Activated CD4-positive, alpha-beta T cell treated with anti-CD3 and anti-CD28 coated beads, Interleukin-2, amount 10 ng/mL, durations not matched to agents 7 days and 5 days (primary cell): ENCODE measurements at places on chromosomes 12 and 14.

DNA sequence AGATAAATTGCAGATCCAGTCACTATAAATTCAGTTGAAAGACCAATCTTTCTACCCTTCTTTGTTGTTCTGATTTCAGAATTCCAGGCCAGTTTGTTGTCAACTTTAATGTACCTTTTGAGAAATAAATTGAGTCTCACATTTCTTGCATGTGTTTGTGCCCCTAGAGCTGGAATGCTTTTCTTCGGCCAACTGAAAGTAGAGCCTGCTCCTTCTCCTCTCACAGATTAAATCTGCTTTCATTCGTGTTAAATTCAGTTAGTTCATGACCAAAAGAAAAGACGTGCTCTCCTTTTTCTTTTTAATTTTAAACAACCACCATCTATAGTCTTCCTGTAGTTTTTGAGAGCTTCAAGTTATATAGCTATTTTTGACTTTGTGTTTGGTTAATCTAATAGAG, 22.9 kb downstream of the SOCS2 start:
- no peak overlapping the region for H3K27ac ChIP-seq
- peaks cover 58% of the 10 kb centered on the region for H3K27me3 ChIP-seq
- no peak for DNase-seq
- H3K4me3 ChIP-seq: no peak overlapping the region

- H3K4me3 ChIP-seq: no peak overlapping the region
- H3K27me3 ChIP-seq: no peaks in the 10 kb centered on the region
- H3K4me1 ChIP-seq: no peaks in the 10 kb centered on the region
These were observed 142.5 kb downstream of the PIWIL1 start for GRCh38 chr12:130480231-130480630.

- no peaks in the 10 kb centered on the region for H3K4me1 ChIP-seq
- H3K36me3 ChIP-seq: no peaks in the 10 kb centered on the region
- no peak overlapping the region for H3K4me3 ChIP-seq
- H3K27me3 ChIP-seq: no peaks in the 10 kb centered on the region
- H3K27ac ChIP-seq: no peak overlapping the region
- no peak for DNase-seq
These were observed 13.7 kb downstream of the TRMT61A start for GRCh38 chr14:103542605-103543088.

DNA sequence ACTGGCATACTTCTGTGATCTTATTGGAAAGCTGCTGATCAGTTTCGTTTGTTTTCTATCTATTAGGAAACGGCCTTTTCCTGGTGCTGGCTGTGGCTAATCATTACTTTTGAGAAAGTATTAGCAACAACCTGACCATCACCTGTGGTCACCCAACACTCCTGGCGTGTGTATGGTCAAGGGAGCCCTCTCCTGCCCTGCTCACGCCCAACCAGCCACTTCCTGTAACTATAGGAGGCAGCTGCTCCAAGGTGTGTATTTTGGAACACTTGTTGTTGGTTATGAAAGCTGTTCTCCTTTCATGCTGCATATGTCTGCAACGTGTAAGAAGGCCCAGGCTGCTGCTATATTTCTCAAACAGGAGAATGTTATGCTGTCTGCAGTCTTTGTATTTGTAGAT, 1582.8 kb downstream of the AACS start:
- H3K4me1 ChIP-seq: no peaks in the 10 kb centered on the region
- no peak for DNase-seq
- H3K36me3 ChIP-seq: no peaks in the 10 kb centered on the region
- H3K4me3 ChIP-seq: no peak overlapping the region
